ENCODE measurements at places on chromosomes 1 and 21.
A peak's percentile ranks its signal among the peaks of the same experiment; 100 is the strongest.

GRCh38 chr1:159879977-159880376 lies 17.5 kb upstream of the VSIG8 start:
- no peaks in the 10 kb centered on the region for H3K36me3 ChIP-seq
- H3K4me1 ChIP-seq = no peaks in the 10 kb centered on the region
- no peaks in the 10 kb centered on the region for H3K27me3 ChIP-seq
- no peak overlapping the region for H3K4me3 ChIP-seq
- DNase-seq = no peak

GRCh38 chr1:53295295-53295694 lies 32.6 kb downstream of the LRP8 start:
- no peaks in the 10 kb centered on the region for H3K4me1 ChIP-seq
- no peak for DNase-seq
- peak overlapping the region; percentile 52 for H3K27ac ChIP-seq
- no peak overlapping the region for H3K4me3 ChIP-seq
- no peaks in the 10 kb centered on the region for H3K27me3 ChIP-seq
- no peaks in the 10 kb centered on the region for H3K36me3 ChIP-seq

DNA sequence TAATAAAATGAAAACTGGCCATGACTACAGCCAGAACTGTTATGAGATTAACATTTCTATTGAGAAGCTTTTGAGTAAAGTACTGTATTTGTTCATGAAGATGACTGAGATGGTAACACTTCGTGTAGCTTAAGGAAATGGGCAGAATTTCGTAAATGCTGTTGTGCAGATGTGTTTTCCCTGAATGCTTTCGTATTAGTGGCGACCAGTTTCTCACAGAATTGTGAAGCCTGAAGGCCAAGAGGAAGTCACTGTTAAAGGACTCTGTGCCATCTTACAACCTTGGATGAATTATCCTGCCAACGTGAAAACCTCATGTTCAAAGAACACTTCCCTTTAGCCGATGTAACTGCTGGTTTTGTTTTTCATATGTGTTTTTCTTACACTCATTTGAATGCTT lies 164.0 kb downstream of the NEK7 start:
- no peaks in the 10 kb centered on the region for H3K4me1 ChIP-seq
- DNase-seq = no peak
- no peaks in the 10 kb centered on the region for H3K36me3 ChIP-seq
- H3K27ac ChIP-seq = no peak overlapping the region

GRCh38 chr1:200075522-200075921 lies 48.0 kb downstream of the NR5A2 start:
- no peaks in the 10 kb centered on the region for H3K4me1 ChIP-seq
- DNase-seq = no peak
- H3K27me3 ChIP-seq = no peaks in the 10 kb centered on the region
- H3K36me3 ChIP-seq = no peaks in the 10 kb centered on the region
- H3K4me3 ChIP-seq = no peak overlapping the region

GRCh38 chr1:209542585-209542984 lies 40.9 kb upstream of the CAMK1G start:
- DNase-seq = no peak
- no peaks in the 10 kb centered on the region for H3K27me3 ChIP-seq
- no peak overlapping the region for H3K4me3 ChIP-seq
- H3K4me1 ChIP-seq = no peaks in the 10 kb centered on the region
- no peak overlapping the region for H3K27ac ChIP-seq

GRCh38 chr1:103779932-103780331 lies 30.2 kb downstream of the AMY1C start:
- no peak overlapping the region for H3K27ac ChIP-seq
- no peak for DNase-seq
- no peaks in the 10 kb centered on the region for H3K36me3 ChIP-seq

- peaks cover 16% of the 10 kb centered on the region for H3K4me1 ChIP-seq
- no peaks in the 10 kb centered on the region for H3K36me3 ChIP-seq
- H3K27me3 ChIP-seq = no peaks in the 10 kb centered on the region
- H3K27ac ChIP-seq = no peak overlapping the region
These were observed 3.5 kb downstream of the YOD1 start for GRCh38 chr1:207047505-207047904.

- H3K36me3 ChIP-seq = no peaks in the 10 kb centered on the region
- peak; percentile 66 for DNase-seq
- no peak overlapping the region for H3K27ac ChIP-seq
- H3K4me1 ChIP-seq = no peaks in the 10 kb centered on the region
- H3K27me3 ChIP-seq = peaks cover 79% of the 10 kb centered on the region
These were observed 272.7 kb downstream of the FOXD2 start for GRCh38 chr1:47710329-47711071.

GRCh38 chr1:8307628-8308027 lies 10.3 kb upstream of the SLC45A1 start:
- DNase-seq = no peak
- H3K4me3 ChIP-seq = no peak overlapping the region
- no peaks in the 10 kb centered on the region for H3K36me3 ChIP-seq

DNA sequence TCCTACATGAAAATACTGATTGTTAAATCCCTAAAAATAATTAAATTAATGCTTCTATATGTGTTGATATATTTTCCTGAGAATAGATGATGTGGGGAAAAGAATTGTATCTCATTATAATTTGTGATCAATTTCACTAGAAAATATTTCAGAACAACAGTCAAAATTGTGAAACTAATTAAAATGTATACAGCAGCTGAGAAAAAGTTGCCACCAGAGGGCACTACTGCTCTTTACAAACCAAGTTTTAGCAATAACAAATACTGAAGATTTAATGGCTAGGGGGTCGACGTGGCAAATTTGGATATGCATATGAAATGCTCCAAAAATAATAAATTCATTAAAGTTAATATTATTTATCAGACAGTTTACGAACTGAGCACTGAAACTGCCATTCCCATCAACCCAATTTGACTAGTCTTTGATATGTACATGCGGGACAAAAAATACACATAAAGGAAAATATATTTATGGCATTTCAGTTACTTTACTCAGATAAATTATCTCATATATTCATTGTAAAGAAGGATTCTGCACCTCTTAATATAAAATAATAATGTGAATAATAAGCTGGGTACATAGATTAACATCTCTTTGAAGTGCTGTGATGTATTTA lies 96.3 kb upstream of the TMPRSS15 start:
- H3K4me3 ChIP-seq = no peak overlapping the region
- no peaks in the 10 kb centered on the region for H3K27me3 ChIP-seq
- no peaks in the 10 kb centered on the region for H3K4me1 ChIP-seq
- H3K27ac ChIP-seq = no peak overlapping the region

DNA sequence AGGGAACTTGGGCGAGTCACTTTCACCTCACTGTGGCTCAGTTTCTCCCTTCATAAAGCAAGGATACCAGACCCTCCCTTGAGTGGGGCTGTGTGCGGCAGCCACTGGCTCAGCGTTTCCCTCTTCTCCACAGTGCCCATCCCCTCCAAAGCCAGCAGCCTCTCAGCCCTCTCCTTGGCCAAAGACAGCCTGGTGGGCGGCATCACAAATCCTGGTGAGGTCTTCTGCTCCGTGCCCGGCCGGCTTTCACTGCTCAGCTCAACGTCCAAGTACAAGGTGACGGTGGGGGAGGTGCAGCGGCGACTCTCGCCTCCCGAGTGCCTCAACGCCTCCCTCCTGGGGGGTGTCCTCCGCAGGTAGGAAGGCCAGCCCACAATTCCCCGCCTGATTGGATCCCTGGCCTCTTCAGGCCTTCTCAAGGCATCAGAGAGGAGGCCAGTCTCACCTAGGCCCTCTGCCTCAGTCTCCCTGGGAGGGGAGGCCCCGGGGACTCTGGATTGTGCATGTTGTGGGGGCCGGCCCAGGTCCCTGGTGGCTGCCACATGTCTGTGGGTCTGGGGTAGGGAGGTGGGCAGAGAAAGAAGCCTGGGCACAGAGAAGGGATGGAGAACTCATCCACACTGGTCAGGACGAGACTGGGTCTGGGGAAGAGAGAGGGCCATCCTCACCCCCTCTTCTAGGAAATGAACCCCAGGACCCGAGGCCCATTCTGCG lies 15.2 kb downstream of the TFAP2E start:
- no peaks in the 10 kb centered on the region for H3K4me1 ChIP-seq
- H3K27ac ChIP-seq = no peak overlapping the region
- H3K4me3 ChIP-seq = no peak overlapping the region
- DNase-seq = no peak
- H3K27me3 ChIP-seq = no peaks in the 10 kb centered on the region
- no peaks in the 10 kb centered on the region for H3K36me3 ChIP-seq

GRCh38 chr1:208747979-208748378 lies 503.8 kb upstream of the PLXNA2 start:
- no peak overlapping the region for H3K27ac ChIP-seq
- no peak for DNase-seq
- no peaks in the 10 kb centered on the region for H3K36me3 ChIP-seq

- H3K4me1 ChIP-seq = no peaks in the 10 kb centered on the region
- no peak overlapping the region for H3K4me3 ChIP-seq
- no peak overlapping the region for H3K27ac ChIP-seq
- no peak for DNase-seq
- H3K27me3 ChIP-seq = no peaks in the 10 kb centered on the region
These were observed 25.1 kb downstream of the CDCP2 start for GRCh38 chr1:54127594-54128300.

- no peaks in the 10 kb centered on the region for H3K4me1 ChIP-seq
- no peaks in the 10 kb centered on the region for H3K27me3 ChIP-seq
- no peak overlapping the region for H3K4me3 ChIP-seq
- no peak overlapping the region for H3K27ac ChIP-seq
- no peaks in the 10 kb centered on the region for H3K36me3 ChIP-seq
These were observed 150.3 kb downstream of the CENPF start for GRCh38 chr1:214753236-214753852.

GRCh38 chr1:18653916-18654315 lies 23.3 kb downstream of the PAX7 start:
- peaks cover 66% of the 10 kb centered on the region for H3K27me3 ChIP-seq
- no peak for DNase-seq
- no peak overlapping the region for H3K27ac ChIP-seq
- H3K36me3 ChIP-seq = no peaks in the 10 kb centered on the region

- H3K27me3 ChIP-seq = no peaks in the 10 kb centered on the region
- no peaks in the 10 kb centered on the region for H3K36me3 ChIP-seq
- H3K4me1 ChIP-seq = no peaks in the 10 kb centered on the region
- no peak overlapping the region for H3K27ac ChIP-seq
- H3K4me3 ChIP-seq = no peak overlapping the region
- DNase-seq = no peak
These were observed 26.6 kb downstream of the PROK1 start for GRCh38 chr1:110477445-110477957.

DNA sequence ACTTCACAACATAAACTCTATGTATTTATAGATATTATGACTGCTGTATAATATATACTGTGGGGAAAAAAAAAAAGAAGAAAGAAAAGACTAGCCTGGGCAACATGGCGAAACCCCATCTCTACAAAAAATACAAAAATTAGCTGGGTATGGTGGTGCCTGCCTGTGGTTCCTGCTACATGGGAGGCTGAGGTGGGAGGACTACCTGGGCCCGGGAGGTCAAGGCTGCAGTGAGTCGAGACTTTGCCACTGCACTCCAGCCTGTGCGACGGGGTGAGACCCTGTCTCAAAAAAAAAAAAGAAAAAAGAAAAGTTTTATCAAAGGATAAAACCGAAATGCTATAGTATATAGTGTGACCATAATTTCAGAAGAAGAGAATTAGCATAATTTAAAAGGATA lies 2.7 kb downstream of the EXOC8 start:
- H3K27ac ChIP-seq = no peak overlapping the region
- peaks cover 21% of the 10 kb centered on the region for H3K4me1 ChIP-seq
- no peaks in the 10 kb centered on the region for H3K36me3 ChIP-seq

DNA sequence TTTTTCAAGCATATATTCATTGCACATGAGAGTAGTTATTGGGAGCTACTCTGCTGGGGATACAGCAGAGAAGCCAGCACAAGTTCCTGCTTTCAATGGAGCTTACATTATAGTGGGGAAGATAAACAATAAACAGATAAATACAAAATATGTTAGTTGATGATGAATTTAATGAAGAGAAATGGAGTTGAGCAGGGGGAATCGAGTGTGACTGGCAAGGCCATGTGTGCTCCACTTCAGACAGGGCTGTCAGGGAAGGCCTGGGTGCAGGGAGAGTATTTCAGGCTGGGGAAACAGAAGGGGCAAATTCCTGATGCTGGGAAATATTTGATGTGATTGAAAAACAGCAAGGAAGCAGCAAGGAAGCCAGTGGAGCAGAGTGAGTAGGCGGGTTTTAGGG lies 21.2 kb upstream of the BRDT start:
- H3K27me3 ChIP-seq = no peaks in the 10 kb centered on the region
- no peak overlapping the region for H3K27ac ChIP-seq
- no peaks in the 10 kb centered on the region for H3K4me1 ChIP-seq
- no peak overlapping the region for H3K4me3 ChIP-seq
- H3K36me3 ChIP-seq = no peaks in the 10 kb centered on the region
- no peak for DNase-seq

Data from breast epithelium (tissue), 4 donors.